ENCODE measurements at places on chromosomes 1 and 21.

- DNase-seq: peak; percentile 12
These were observed 734 bp downstream of the MED18 start for GRCh38 chr1:28329395-28330153.

DNA sequence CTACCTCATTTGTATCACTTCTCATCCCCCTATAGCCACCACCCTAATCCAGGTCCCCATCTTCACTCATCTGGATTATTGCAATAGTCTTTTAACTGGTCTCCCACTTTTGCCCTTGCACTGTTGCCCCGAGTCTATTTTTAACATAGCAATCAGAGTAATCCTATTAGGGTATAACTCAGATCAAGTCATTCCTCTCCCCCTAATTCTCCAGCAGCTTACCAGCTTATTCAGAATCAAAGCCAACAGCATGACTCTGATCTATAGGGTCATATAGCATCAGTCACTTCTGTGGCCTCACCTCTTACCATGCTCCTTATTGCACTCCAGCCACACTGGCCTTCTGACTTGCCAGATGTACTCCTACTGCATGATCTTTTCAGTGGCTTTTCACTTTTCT, 140.7 kb downstream of the PAPPA2 start:
- no peak for DNase-seq

GRCh38 chr1:219149953-219150352, 23.7 kb upstream of the LYPLAL1 start:
- no peak for DNase-seq

- DNase-seq: no peak
These were observed 14.3 kb upstream of the S100A11 start for GRCh38 chr1:152050886-152051675.

DNA sequence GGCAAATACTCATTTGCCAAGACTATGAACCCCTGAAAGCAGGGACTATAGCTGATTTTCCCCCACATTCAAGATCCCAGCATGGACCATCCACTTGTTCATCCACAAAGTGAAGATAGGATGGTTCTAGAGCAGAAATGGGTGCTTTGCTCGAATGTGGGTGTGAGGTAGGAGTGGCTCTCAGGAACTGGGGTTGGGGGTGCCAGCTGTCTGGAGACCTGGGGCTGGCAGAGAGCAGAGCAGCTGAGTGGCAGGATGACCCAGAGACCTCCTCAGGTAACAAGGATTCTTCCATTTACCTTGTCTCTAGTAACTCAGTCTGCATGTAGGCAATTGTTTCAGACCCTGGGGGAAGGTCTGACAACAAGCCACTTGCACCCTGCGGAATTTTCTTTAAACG, 6.0 kb downstream of the S100A9 start:
- no peak for DNase-seq

DNA sequence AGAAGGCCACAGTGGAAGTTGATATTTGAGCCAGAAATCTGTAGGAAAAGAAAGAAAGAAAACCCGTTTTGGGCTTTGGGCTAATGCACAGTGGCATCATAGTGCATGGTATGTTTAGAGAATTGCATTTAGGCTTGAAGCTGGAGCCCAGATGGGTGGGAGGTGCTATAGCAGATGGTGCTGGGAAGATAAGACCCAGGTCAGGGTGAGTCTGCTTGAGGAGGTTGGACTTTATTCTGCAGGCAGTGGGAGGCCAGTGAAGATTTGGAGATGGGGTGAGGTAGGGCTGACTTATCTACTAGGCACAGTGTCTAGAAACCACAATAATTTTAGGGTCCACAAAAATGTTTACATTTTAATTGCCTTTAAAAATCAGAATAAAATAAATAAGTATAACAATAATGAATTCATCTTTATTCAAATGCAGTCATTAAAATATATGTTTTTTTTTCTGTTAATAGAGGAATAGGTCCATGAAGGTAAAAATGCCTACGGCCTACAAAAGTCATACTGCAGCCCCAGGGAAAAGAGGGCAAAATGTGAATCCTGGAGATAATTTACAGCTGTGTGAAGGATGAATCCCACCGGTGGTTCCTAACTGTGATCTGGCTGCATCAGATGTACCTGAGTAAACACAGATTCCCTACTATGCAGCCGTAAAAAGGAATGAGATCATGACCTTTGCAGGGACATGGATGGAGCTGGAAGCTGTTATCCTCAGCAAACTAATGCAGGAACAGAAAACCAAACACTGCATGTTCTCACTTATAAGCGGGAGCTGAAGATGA, 8.7 kb downstream of the DNAJC6 start:
- no peak for DNase-seq

GRCh38 chr1:38291906-38292521, 245.4 kb upstream of the POU3F1 start:
- DNase-seq: no peak

DNA sequence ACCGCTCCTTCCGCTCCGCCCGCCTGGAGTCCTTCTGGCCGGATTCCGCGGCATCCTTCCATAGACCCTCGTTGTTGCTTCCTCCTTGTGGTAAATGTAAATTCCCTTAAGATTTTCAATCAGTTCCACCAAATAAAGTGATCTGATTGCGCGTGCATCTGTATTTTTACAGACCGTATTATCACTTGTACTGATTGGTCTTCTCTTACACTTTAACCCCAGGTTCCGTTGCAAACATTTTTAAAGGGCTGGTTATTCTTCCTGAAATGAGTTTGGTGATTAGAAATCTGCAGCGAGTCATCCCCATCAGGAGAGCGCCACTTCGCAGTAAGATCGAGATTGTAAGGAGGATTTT, 483 bp downstream of the YBEY start:
- DNase-seq: no peak

- DNase-seq: peak; percentile 11
These were observed at the start of gene BEND5 for GRCh38 chr1:48776393-48777218. Gene BEND5 (minus strand): TSS chr1:48776891. CDS start chr1:48776831, 60 bp downstream.

DNA sequence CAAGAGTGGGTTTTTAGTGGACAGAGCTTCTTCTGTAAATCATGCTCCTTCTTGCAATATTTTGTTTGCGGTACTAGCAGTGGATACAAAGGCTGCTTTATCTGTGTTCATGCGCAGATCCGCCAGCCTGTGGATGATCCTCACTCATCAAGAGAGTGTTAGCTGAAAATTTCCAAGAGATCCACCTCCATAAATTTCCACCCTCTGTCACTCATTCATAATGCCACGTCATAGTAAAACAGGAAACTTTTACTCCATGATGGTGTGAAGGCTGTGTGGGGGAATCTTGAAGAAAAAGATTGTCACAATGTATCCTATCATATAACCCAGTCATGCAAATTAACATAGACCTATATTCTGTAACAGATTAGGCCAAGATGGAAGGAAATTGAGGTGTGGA, 4.4 kb upstream of the MAPKAPK2 start:
- DNase-seq: no peak

GRCh38 chr1:94522304-94522703, 19.3 kb downstream of the F3 start:
- DNase-seq: no peak

GRCh38 chr1:41580520-41581172, 96.2 kb upstream of the EDN2 start:
- no peak for DNase-seq

- no peak for DNase-seq
These were observed 171.4 kb downstream of the TGFB2 start for GRCh38 chr1:218516526-218516925.

GRCh38 chr1:155856975-155857930, at the start of gene GON4L:
Gene GON4L (minus strand): TSS chr1:155857214. CDS start chr1:155853780, 3,434 bp downstream.
- DNase-seq: peak; percentile 76

- DNase-seq: no peak
These were observed 23.1 kb downstream of the USP24 start for GRCh38 chr1:55192093-55192492.

GRCh38 chr1:58896246-58897183, 112.7 kb upstream of the JUN start:
- no peak for DNase-seq

DNA sequence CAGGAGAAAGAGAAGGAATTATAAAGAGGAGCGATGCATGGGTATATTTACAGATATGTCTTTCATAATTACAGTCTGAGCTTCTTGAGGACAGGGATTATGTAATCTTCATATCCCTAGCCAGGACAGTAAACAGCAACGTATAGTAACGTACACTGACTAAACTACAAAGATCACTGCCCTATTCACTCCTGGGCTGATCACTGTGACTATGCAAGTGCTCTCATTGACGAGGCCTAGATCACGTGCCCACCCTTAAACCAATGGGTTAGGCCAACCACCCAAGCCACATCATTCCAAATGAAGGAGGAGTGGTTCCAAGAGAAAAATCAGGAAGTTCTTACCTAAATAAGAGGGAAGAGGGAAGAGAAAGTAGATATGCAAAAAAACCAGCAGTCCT, 18.5 kb downstream of the PIK3R3 start:
- no peak for DNase-seq

- no peak for DNase-seq
These were observed 380.7 kb downstream of the PRDM2 start for GRCh38 chr1:14080653-14081052.

DNA sequence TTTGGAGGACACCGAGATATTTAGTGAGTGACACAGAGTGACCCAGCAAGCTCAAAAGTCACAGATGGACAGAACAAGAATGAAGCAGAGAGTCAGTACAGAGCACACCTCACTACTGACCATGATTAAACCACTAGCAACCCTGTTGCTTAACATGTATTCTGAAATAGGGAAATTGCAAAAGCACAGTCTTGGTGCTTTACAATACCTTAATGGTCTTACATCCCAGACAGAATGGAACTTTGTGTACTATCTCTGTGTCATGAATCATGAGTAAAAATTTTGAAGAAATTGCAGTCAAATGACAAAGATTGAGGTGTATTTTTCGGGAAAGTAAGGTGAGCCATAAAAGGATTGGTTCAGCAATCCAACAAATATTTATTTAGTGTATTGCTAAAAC, 2.7 kb upstream of the SAMSN1 start:
- DNase-seq: no peak

DNA sequence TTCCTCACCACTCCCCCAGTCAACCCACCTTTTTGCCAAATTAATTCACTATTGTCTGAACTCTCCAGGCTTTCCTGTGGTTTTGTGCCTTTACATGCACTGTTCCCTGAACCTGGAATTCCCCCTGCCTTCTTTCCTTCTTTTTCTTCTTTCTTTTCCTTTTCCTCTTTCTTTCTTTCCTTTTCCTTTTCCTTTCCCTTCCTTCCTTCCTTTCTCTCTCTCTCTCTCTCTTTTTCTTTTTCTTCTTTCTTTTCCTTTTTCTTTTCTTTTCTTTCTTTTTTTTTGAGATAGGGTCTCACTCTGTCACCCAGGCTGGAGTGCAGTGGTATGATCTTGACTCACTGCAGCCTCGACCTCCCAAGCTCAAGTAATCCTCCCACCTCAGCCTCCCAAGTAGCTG, 56.6 kb upstream of the CDC42BPA start:
- no peak for DNase-seq

DNA sequence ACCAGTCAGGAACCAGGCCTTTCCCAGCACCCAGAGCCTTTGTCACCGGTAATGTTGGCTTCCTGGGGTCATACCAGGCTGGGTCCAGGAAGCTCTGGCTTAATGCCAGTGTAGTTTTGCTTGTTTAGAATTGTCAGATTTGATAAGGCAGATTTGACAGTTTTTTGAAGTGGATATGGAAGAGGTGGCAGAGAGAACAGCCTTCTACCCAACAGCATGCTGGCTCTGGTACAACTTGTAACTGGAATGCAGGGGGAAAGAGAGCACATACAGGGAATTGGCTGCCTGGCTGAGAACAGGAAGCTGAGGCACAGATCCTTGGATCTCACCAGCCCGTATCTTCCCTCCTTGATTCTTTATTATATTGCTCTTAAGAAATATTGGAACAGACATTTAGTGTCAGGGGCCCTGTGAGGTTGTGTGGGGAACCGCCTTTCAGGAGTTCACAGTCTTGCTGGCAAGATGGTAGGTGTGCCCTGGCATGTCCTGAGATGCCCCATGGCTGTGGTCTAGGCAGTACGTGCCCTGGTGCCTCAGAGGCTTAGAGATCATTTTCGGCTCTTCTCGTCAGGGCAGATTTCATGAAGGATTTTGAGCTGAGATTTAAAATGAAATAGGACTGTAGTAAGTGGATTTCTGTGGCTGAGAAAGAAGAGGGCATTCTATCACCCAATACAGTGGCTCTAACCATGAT, 227.0 kb downstream of the PBX1 start:
- DNase-seq: no peak

- DNase-seq: no peak
These were observed 132.9 kb downstream of the RHOU start for GRCh38 chr1:228867951-228868730.

- no peak for DNase-seq
These were observed 184.3 kb downstream of the ZC3H11B start for GRCh38 chr1:219428651-219429050.

GRCh38 chr1:48043622-48044021, 46.4 kb upstream of the TRABD2B start:
- no peak for DNase-seq

DNA sequence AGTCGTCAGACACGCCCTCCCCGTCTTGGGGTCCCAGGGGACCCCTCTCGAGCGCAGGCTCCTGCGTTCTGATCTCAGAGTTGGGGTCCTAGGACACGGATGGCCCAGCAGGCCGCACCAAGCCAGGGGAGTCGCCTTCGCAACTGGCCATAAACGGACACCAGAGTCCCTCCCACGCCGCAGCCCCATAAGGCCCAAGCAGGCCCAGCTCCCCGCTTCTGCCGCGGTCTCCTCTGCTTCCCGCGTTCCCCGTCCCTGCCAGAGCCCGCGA, 633 bp downstream of the DMRTA2 start:
- DNase-seq: no peak

DNA sequence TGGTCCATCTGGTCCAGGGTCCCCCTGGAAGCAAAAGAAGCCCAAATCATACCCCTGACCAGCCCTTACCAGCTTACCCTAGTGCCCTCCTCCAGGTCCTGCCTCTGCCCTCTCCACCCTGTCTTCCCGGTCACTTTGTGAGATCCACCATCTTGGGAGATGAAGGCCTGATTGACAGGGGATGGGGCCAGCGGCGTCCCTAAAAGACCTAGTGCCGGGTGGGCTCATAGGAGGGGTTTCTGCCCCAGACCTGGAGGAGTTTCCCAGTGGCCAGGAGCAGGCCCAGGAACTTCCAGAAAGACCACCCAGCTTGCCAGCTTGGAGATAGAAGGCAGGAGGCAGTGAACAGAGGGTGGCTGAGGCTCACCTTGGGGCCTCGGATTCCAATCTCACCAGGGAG, 5.4 kb downstream of the COL9A2 start:
- DNase-seq: no peak

GRCh38 chr1:26862781-26863684, at the start of gene SFN:
Gene SFN (plus strand): TSS chr1:26863149. CDS start chr1:26863213, 64 bp downstream.
- no peak for DNase-seq

DNA sequence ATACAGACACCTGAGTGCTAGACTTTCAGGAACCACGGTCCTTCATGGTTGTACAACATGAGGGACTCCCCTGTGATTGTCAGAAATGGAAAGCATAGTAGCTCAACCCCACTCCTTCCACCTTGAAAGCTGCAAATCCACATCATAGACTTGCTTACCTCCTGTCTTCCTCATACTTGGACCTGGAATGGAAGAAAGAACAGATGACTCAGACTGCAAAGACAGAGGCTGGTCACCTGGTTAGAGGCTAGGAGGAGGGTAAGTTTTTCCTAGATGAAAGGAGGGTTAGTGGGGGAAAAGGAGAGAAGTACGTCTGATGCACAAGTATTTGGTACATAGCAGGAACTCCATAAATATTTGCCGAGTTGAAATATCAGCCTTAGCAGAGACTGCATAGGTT, 37.2 kb downstream of the LRRC71 start:
- no peak for DNase-seq
